ENCODE measurements at places on chromosomes 12 and 14.

DNA sequence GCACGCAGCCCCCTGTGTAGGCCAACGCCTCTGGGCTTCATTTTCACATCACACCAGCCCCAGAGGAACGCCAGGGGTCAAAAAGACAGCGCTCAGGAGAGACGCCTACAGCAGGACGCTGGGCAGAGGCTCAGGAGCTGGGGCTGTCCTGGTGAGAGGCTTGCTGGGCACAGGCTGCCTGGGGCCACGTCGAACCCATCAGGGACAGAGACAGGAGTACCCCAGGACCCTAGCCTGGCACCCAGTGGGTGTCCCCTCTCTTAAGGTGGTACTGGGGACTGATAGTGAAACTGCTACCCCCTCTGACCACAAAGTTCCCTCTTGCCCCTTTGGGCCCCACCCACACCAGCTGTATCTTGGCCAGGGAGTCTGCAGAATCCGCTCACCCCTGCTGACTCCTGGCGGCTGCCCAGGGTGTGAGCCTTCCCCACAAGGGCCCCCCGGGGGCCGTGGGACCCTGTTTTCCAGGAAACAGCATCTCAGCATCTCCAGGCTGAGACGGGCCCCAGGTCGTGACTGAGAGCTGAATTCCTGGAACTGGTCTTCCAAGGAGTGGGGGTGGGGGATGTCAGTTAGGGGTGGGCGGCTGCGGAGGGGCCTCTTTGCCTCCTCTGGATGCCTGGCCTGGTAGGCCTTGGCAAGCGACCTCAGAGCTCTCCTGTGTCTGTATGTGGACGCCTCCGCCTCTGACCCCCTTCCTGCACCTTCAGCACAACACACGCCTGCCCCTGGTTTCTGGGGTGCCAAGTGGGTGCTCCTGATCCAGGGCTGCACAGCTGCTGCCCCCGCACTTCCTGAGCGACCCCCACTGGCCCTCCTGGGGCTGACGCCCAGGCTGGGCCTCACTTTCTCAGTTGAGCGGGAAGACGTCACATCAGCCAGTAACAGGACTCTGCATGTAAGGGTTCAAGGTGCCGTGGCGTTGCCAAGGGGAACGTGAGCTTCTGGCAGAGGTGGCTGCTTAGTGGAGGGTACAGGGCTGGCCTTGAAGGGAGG, 321.9 kb upstream of the RTL1 start:
- no peak for DNase-seq

DNA sequence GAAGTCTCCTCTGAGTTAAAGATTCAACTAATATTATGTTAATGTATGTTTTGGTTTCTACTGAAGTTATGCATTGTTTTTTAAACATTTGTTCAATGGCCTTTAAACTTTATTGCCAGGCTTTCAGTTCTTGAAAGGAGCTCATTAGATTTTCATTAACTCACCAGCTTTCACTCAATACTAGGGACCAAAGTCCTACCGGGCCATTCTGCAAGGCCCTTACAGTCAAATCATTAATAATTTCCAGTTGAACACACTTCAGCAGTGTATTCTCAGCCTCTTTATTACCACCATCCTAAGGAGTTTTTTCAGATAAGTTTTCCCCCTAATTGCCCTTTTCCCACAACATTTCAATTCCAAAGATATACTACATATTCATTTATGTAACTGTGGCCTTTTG, 409.2 kb downstream of the DIO2 start:
- DNase-seq, result no peak

DNA sequence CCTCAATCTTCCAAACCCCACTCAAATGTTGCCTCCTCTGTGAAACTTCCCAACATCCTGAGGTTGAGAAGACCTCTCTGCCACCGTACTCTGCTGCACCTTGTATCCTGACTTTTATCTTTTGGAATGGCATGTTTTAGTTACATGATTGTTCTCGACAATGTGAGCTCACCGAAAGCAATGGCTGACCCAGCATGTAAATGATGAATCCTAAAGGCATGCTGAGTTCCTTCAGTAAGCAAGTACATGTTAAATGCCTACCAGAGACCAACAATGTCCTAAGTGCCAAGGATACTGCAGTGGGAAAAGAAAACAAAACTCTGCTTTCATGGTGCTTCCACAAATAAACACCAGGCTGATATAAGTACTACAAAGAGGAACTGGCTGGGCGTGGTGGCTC, 13.7 kb downstream of the PPP1R13B start:
- no peak for DNase-seq

DNA sequence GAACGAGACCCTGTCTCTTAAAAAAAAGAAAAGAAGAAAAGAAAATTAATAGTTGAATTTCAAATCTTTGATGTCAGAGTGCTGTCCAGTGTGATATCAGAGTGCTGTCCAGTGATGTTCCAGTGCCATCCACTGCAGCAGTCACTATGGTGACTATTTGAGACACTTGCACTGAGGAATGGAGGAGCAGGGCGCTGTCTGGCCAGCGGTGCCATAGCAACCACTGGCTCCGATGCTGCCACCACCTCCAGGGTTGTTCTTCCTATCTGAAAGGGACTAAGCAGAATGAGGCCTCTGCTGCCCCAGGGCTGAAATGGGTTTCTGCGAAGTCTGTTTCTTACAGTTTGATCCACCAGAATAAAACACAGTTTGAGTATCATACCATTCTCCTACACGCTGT, 272.9 kb downstream of the NUAK1 start:
- DNase-seq, result no peak

- DNase-seq, result no peak
Observed at GRCh38 chr14:54025661-54026060, 69.0 kb upstream of the BMP4 start.

DNA sequence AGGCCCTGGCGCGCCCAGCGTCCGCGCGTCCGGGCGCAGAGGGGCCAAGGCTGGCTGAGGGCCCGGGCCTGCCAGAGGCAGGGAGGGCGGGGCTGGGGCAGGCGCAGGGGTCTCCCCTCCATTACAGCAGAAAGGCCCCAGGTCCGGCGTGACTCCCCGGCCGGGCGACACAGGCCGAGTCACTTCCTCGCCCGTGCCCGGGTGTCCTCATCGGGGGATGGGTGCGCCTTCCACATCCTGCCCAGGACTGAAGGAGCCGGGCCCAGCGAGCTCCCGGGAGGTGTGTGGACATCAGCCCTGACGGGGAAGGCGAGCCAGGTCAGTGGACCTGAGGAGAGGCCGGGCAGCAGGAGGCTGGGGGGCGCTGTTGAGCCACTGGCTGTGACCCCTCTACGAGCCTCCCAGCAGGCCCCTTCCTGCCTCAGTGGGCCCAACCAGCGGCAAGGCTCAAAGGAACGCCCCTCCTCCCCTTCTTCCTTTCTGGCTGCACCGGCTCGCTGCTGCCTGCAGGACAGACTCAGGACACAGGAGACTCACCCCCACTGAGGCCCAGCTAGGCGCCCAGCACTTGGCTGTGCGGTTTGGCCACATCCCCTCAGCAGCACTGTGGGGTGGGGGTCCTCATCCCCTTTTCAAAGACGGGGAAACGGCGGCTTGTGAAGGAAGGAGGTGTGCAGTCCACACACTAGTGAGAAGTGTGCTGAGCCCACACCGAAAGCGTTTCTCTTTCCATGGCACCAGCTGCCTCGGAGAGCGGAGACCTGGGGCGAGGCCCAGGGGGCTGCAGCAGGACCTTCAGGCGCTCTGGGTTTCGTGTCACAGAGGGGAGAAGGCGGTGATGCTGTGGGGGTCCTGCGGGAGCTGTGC, 606 bp downstream of the TNFAIP2 start:
- no peak for DNase-seq

DNA sequence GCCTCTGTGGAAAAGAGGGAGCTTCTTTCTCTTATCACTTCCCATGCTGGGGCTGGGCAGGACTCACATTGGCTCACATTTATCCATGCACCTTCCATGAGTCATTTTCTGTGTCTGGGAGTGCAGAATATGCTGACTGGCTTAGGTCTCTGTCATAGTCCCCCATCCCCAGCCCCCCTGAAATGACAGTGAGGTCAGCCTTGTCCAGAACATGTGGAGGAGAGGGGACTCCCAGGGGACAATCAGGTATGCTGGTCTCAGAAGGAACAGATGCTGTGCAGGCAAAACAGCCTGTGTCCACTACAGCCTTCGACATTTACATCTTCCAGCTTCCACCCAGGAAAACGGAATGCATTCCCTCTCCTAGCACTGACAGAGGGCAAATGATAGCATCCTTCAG, 35.0 kb downstream of the ADGRD1 start:
- no peak for DNase-seq

GRCh38 chr12:106078358-106079010, 60.3 kb downstream of the NUAK1 start:
- DNase-seq, result no peak

- no peak for DNase-seq
Observed at GRCh38 chr12:2759733-2760132, 35.0 kb upstream of the FKBP4 start.

DNA sequence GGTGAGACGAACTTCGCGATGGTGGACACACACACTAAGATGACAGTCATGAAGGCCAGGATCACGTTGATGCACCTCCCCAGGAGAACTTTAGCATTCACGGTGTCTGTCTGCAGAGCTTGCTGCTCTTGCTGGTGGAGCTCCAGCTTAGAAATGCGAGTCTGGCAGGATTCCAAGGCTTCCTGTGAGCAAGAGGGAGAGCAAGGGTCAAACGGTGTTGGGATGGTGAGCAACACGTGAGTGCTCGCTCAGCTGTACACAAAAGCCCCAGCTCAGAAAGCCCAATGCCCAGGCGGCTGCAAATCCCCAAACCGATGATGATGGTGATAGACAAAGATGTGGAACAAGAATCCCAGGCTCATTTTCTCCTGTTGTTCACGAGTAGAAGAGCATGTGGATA, 78.8 kb downstream of the TMCC3 start:
- DNase-seq, result no peak

GRCh38 chr14:51176839-51177238, 63.2 kb upstream of the TMX1 start:
- DNase-seq, result no peak

DNA sequence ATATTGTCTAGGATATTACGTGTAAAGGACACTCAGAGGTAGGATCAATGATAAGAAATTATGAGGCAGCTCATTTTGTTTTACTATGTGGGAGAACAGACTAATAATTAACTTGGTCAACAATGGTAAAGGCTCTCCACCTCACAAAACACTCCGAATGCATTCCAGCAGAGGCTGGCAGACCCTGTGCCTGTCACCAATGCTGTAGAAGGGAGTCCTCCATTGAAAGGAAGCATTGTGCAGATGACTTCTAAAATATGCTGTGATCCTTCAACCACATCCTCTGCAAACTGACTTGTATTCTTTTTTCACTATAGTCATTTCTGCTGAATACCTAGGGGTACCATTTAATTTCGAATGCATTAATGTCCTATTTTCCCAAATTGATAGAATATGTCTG, 119.6 kb upstream of the EEA1 start:
- DNase-seq, result no peak

- DNase-seq, result peak; percentile 55
Observed at GRCh38 chr12:9649532-9649940, 20.0 kb upstream of the CLEC2D start.

DNA sequence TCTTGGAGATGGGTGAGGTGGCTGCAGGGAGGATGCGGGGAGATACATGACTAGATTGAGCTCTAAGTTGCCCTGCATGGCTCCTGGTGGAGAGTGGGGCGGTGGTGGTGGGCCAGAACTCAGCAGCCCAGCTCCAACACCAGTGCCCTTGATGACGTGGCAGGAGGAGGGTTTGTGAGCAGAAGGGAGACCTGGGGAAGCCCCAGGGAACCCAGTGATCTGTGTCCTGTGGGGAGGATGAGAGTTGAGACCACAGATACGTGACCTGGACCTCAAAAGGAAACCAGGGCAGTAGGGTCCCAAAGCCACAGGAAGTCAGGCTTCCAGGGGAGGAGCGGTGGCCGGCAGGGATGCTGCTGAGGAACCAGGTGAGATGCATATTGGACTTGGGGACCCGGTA, 989.1 kb upstream of the TMEM132C start:
- no peak for DNase-seq

- peak; percentile 38 for DNase-seq
Observed at GRCh38 chr12:102478405-102479098, 1.8 kb downstream of the IGF1 start.

DNA sequence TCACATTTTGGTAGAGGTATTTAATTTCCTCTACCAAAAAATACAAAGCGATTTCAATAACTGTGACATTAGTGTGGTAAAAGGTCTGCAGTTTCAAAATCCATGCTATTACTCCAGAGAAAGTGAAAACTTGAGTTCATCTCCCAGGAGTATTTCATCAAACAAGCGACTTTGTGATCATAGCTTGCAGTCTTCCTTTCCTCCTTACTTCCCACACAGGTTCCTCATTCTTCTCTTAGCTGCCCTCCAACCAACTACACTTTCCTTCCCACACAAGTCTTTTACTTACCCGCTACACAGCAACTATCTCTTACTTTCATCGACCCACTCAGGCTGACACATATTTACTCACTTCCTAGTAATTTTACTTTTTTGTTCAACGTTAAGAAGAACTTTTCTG, 413.4 kb upstream of the USP15 start:
- no peak for DNase-seq

- DNase-seq, result no peak
Observed at GRCh38 chr12:90042920-90043641, 334.4 kb upstream of the ATP2B1 start.

DNA sequence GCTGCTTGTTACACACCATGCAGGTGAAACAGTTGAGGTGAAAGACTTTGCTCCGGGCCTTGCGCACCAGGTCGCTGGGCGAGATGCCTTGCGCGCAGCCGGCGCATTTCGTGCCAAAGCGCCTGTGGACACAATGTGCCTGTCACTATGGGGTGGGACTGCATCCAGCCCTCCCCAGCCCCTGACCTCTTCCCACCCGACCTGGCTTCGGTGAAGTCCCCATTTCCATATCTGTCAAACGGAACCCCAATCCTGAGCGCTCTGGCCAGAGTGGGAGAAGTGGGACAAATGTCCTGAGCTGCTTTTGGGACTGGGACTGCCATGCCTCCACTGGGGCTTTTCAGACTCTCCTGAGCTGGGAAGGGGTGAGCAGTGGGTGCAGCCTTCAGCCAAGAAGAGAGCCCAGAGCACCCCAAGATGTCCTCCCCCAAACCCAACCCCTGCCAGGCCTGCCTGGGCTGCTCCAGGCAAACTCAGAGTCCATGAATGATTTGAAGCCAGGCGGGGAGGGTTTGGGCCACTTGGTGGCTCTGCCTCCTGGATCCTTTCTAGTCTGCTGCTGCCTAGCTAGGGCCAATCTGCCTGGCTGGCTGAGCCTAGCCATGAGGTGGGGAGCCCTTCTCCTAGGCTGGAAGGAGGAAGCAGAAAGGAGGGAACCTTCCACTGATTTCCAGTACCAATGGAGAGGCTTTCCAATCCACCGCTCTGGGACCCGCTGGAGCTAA, 2.3 kb downstream of the LHX5 start:
- DNase-seq, result no peak

- no peak for DNase-seq
Observed at GRCh38 chr14:21408147-21408546, 24.3 kb upstream of the SUPT16H start.

All from CD4-positive, alpha-beta T cell treated with Interleukin-10 for 1 hour (primary cell).